Vagina (tissue), 2 donors: ENCODE measurements at places on chromosomes 4 and X.

GRCh38 chr4:94354474-94354896 lies 11.8 kb upstream of the HPGDS start:
- no peak for DNase-seq

- DNase-seq: no peak
Observed at GRCh38 chr4:123444290-123444731, 47.7 kb downstream of the SPRY1 start.

DNA sequence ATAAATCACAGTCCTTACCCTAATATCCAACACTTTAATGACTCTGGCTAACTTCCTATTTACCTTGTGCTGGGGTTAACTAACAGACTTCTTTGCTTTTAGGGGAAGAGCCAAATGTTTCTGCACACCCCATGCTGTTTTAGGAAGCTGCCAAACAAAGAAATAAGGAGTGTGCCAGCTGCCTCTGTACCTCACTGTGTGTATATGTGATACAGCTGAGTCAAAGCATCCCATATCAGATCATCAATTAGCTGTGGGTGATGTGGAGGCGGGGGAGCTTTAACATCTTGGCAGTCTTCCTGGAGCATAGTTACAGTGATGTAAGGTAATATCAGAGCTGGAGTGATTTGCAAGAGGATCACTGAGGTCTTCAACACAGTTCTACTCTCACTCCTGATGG lies 95.4 kb downstream of the COL25A1 start:
- no peak for DNase-seq

DNA sequence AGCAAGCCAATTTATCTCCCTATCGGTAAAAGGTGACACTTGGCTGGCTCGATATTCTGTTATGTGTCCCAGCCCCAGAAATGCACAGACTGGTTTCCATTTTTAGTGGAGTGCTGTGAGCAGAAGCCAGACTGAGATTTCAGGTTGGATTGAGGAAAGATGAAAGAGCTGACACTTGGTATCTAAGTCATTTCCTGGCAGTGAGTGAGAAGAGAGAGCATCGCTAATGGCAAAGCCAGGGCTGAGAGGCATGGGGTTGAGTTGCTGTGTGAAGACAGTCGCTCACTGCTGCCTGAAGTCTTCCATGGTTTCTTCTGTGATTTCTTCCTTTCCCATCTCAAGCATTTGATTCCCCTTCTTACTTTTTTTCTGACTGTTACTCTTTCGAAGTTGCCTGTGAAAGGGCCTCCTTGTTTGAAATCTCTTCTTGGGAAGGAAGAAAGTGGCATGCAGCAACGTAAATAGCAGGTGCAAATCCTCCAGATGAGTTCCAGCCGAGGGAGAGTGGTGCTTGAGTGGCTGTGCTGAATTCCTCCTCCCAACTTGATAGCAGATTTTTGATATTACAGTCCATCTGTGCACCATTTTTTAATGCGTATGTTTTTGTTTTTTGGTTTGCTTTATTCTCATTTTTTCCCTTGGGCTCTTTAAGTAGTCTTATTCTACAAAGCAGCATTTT lies 109.2 kb upstream of the LIMCH1 start:
- DNase-seq: no peak

DNA sequence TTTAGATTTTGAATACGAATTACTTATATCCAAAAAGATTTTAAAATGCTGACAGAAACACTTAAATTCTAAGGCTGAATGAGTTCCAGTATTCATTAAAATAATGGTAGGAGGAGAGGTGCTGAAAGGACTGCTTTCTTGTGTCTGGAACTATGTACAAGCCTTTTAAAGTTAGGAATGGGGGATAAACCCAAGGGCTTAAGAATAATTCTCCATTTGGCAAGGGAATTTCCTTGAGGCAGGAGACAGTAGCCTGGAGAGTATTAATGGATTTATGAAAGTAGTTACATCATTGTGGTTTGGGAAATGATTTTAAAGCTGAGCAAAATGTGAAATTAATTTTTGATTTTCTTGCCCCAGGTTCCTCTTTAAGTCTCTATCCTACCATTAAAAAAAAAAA lies 266.5 kb upstream of the KCNIP4 start:
- no peak for DNase-seq

DNA sequence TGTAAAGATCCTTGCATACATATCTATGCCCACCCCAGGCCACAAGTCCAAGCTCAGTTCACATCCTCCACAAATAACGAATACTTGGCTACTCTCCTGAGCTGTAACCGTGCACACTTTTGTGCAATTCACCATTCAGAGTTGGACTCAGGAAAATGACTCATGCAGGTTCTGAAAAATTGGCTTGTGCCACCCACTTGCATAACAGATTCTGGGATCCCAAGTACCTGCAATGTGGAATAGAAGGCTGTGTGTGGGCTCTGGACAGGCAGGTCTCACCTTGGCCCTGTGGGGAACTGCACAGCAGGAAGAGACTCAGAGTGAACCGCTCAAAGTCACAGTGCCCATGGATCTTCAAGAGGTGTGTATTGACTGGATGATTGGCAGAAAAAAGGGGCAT lies 502.7 kb downstream of the PACRGL start:
- DNase-seq: no peak

DNA sequence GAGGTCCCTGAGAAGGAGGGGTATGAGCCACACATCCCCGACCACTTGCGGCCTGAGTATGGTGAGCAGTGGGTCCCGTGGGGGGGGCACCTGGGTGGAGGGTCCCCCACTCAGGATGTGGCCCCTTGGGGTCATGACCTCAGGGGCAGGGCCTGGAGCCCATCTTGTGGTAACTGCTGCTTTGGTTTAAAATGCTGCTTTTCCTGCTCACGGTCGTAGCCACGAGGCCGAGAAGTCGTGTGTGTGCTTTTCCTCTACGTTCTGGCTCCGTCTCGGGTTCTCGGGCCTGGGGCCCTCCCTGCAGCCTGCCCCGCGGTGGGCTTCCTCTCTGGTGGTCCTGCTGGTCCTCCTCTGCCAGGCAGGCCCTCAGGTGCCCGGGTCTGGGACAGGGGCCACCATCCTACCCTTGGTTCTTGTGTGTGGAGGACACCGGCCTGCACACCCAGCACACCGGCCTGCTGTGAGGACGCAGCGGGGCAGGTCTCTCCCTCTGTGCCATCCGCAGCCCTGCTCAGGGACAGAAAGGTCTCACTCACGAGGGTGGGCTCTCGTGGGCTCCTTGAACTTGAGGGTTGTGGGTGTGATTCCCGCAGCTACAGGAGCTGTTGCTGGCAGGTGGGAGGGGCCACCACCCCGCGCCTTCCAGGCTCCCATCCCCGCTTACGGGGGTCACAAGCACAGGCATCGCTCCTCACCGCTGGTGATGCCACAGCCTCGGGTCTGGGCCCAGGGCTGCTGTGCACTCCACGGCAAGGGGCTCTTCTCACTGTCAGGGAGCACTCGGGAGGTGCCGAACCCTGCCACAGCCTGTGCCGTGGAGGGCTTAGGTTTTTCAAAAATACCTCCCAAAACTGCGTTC lies 19.6 kb downstream of the UVSSA start:
- no peak for DNase-seq

DNA sequence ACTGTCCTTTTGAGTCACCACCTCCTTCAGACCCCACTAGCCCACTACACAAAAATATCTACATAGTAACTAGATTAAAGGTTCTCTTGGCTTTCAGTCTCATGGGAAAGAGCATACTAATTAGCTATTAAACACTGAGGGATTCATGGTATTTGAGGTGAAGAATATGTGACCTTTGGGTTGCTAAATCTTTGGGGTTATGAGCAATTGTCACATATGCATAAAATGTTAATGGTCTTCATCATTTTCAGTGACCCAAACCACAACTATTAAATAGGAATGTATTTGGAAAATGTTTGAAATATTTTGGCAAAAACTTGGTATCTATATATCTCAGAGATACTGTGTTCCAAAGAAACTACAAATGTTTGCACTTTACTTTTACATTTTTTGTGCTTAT lies 365.1 kb downstream of the MAGEB5 start:
- DNase-seq: no peak

GRCh38 chrX:153551135-153551534 lies 33.7 kb downstream of the ATP2B3 start:
- no peak for DNase-seq
